ENCODE measurements at places on chromosomes 2 and 18.

DNA sequence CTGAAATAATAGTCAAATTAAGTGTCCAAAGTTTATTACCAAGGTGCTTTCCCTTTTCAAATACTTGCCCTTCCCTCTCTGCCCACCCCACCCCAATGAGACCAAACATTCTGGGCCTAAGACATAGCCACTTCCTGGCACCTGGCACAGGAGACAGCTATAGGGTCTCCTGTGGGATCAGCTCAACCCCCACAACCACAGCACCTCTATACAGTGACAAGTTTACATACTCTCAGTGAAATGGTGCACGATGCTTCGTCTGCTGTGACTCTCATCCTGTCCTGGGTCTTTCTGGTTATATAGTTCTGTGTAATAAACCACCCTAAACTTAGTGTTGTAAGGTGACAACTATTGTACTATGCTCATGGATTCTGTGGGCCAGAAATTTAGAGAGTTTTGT is 466.2 kb downstream of the FBXO15 start:
- no peak for DNase-seq

DNA sequence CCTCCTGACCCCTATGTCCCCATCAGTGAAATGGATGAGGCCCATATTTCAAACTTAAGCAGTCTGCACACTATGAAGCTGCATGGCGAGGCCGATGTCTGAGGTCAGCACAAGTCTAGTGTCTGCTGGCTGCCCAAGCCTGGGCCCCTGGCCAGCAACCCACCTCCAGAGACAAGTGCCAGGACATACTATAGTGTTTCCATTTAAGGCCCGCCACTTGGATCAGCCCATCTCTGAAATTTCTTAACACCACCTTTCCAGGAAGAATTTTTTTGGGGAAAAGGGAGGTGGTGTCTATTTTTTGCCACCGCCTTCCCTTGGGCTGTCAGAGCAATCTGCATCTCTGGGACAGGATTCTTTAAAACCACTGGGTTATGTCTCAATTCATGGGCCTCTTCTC is 1.8 kb downstream of the ACVR1 start:
- no peak for DNase-seq

GRCh38 chr2:8676191-8676920 is 5.5 kb upstream of the ID2 start:
- DNase-seq = peak; percentile 83

GRCh38 chr2:213021971-213022899 is 129.2 kb downstream of the IKZF2 start:
- no peak for DNase-seq

GRCh38 chr2:172484706-172485105 is 57.3 kb downstream of the ITGA6 start:
- no peak for DNase-seq

DNA sequence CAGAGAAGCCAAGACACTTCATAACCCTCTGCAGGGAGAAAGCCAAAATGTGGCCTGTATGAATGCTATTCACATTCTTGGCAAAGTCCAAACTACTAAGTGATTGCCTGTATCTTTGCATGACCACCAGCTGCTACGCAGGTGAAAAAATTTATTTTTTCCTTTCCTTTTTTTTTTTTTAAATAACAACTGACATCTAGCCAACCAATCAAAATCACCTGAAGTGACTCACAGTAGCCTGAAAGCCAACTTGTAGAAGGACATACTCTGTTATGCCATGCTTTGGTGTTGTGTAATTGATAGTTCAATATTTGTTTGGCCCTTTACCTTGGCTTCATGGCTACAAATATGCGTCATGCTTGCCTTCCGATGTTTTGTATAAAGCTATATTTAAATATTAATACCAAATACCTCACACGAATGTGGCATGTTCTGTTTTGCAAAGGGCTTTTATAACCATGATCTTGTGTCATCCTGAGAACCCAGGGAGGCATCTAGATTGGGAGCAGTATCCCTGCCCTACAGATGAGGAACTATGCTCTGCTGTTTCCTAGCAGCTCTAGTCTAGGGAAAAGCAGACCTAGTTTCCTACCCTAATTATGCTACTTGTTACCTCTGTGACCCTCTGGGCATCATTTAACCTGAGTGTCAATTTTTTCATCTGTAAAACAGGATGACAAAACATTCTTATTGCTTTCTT is 102.1 kb downstream of the MYOM1 start:
- DNase-seq = no peak

DNA sequence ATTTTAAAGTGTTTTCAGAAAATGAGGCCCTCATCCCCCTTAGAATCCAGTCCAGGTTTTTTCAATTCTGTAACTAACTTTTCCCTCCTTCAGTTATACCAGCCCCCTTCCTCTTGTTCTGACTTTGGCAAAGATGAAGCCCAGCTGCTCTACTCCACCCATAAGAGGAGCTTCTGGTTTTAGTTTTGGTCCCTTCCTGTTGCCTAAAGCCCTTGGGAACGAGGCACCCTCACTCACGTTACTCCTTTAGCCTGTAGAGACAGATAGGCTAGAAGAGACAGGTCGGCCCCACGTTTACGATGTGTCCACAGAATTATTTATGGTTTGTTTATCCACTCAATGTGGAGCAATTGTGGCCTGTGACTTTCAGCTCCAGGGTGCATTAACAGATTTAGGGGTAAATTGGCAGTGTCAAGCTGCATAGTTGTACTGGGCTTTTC is 454.2 kb upstream of the TNP1 start:
- no peak for DNase-seq

GRCh38 chr2:70247364-70248180 is 856 bp downstream of the TIA1 start:
- no peak for DNase-seq

DNA sequence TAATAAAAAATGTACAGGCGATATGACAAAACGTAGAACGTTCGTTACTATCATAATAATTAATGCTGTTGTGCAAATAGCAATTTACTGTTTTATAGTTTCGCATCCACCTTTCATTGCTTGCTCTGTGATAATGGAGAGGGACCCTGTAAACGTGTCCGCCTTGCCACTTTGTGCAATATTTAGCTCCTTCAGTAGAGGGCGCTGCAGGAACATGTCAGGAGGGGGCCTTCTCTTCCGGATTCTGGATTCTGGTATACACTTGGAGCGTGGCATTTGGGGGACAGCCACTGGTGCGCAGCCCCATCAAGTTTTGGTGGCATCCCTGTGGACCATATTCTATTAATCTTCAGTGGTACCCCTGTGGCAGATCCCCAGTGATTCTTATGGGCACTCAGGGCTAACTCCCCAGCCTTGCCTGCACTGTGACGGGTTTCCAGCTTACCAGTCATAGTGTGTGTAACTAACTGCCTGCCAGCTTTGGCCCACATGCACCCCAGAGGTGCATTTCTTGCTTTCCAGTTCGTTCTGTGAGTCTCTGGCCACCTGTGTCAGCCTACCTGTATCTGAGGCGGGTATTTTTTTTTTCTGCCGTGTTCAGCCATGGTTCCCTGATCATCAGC is 140.3 kb downstream of the CYRIA start:
- no peak for DNase-seq

GRCh38 chr2:231348173-231348572 is 47.3 kb upstream of the B3GNT7 start:
- DNase-seq = no peak

- no peak for DNase-seq
These were observed 27.1 kb downstream of the SMIM21 start for GRCh38 chr18:75400366-75400765.

- no peak for DNase-seq
These were observed 112.5 kb downstream of the ZNF532 start for GRCh38 chr18:58977223-58977622.

GRCh38 chr2:160376576-160376975 is 117.0 kb downstream of the RBMS1 start:
- no peak for DNase-seq

DNA sequence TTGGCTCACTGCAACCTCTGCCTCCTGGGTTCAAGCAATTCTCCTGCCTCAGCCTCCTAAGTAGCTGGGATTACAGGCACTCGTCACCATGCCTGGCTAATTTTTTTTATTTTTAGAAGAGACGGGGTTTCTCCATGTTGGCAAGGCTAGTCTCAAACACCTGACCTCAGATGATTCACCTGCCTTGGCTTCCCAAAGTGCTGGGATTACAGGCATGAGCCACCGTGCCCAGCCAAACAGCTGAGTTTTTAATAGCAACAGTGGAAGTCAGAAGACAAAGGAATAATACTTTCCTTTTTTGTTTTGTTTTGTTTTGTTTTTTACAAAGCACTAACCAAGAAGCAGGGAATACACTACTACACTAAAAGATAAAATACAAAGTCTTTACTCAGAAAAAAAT is 16.9 kb downstream of the GPR75 start:
- DNase-seq = no peak

GRCh38 chr2:181985632-181986205 is at the start of gene PPP1R1C:
Gene PPP1R1C, plus strand, starts transcription at chr2:181985853. Its CDS starts 258 bp downstream, at chr2:181986111.
- no peak for DNase-seq

DNA sequence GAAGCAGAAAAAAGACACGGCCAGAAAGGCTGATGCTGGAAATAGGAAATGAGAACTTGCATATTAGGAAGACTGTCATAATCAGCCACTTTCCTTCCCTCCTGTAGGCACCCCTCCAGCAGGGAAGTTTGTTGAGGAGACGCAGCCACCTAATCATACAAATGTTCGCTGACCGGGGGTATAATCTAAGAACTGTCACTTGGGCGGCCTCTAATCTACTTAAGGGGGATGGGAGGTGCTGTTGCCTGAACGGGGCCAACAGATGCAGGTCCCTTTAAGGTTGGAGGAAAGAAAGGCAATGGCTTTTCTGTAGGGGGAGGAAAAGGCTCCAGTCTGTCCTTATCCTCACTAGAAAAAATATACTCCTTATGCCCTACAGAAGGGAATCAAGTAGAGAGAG is 50.6 kb downstream of the DNAJC10 start:
- no peak for DNase-seq

DNA sequence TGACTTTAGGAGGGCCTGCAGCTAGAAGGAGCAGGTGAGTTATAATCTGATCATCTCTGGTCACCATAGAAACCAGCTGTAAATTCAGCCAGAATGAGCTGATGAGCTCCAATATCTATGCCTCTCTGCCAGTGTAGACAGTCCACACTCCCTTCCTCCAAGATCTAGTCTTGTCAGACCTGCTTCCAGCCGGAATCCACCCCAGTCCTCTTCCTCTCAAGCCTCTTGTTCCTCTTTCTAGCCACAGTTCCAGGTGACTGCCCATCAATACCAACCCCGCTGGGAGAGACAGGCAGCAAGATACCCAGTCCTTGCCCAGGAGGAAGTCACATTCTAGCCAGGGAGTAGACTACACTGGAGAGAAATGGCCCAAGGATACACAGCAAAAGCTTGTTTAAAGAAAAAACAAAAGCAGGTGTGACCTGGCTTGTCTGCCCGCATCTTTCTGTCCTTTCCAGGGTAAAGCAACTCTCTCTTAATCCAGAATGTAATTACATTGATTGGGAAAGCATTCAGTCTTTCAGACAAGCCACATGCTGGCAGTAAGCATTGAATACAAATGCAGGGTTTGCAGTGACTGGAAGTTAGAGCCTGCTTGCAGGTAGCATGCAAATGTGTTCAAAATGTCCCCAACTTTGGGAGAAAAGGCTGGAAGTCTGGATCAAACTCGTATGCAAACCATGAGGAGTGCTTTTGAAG is 9.0 kb upstream of the SLC35F6 start:
- no peak for DNase-seq

GRCh38 chr2:21361957-21362486 is 238.3 kb downstream of the TDRD15 start:
- DNase-seq = no peak

GRCh38 chr2:149334156-149334555 is 3.8 kb downstream of the LYPD6 start:
- no peak for DNase-seq

DNA sequence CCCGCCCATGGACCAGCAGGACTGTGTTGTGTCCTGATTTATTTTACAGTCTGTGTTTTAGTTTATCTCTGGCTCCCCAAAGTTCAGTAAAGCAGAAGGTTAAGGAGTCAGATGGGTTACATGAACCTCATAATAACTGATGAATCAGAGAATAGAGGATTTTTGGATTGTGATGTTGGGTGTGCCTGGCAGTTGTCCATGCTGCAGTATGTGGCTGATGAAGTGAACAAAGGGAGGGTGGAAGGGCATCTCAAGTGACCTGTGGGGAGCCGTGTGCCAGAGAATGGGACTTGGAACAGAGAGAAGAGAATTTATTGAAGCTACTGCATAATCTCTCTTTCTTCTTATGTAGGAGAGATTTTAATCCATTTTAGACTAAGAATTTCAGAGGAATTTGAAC is 145.5 kb downstream of the MAP4K4 start:
- DNase-seq = no peak

- no peak for DNase-seq
These were observed 65.6 kb downstream of the NOL4 start for GRCh38 chr18:34158881-34159690.

DNA sequence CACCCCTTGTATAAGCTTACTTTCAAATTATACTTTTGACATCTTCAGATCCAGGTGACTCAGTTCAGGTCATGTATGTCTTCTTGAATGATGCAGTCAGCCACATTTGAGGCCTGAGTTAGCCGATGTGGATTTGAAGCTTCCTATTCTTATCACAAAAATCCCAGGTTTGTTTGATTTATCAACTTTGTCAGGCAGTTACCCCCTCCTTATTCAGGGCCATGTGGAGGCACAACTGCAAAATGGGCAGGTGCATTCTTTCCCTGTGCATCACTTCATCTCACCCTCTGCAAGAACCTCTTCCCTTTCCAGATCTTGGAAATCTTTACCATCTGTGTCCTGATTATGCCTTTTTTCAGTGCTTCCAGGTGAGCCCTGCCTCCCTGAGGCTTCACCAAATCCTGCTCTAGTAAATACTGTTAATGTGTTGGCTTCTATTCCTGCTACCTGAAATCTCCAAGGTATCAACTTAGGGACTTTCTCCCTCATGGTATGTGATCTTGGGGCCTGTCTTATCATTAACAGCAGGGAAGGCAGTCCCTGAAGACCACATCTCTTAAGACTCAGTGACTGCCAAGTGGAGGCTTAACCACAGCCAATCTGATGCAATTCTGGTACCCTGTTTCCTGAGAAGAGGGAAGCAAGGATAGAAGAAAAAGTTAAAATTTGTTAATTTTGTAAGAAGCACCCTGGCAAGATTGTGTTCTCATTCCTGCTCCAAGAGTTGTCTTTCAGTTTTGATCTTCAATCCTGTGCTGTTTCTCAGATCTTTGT is 9.4 kb upstream of the ARHGAP28 start:
- DNase-seq = no peak

DNA sequence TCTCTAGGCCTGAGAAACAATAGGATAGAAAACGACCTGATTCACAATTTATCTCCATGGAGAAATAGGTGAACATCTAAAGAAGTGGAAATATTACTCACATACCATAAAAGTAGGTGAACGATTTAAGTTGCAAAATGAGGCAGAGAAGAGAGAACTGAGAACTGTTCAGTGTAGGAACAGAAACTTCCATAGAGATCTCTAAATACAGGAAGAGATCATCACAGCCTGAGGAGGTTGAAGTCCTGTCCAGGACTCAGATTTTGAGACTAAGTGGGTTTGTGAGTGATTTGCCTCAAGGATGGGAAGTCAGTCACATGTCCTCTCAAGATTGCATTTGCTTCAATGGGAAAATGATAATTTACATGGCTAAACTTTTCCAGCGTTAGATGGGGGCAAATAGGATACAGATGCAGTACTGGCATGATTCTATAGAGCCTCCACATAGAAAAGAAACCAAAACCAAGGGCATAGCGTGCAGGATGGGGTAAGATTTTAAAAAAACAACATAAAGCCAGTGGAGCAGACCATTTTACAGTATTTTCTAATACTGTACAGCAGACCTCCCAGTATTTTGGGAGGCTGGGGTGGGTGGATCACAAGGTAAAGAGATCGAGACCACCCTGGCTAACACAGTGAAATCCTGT is 68.8 kb downstream of the MEP1B start:
- no peak for DNase-seq

All from fibroblast of the conjunctiva (primary cell).